ENCODE measurements at places on chromosomes 4 and X.
A peak's percentile ranks its signal among the peaks of the same experiment; 100 is the strongest.

DNA sequence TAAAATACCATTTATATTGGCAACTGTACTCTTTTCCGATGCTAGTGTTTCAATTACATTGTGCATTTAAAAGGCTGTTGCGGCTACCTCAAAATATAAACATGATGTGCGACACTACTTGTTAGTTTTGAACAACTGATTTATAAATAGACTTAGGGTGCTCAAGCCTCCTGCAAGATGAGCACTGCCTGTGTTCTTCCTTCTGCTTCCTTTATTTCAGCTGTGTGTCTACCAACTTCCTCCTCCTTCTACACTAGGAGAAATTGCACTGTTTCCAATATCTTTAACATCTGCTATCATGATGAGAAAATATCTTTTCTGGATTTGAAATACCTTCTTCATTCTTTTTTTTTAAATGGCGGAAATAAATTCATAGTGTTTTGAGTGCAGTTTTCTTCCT lies 24.0 kb downstream of the TET2 start:
- no peak for DNase-seq

DNA sequence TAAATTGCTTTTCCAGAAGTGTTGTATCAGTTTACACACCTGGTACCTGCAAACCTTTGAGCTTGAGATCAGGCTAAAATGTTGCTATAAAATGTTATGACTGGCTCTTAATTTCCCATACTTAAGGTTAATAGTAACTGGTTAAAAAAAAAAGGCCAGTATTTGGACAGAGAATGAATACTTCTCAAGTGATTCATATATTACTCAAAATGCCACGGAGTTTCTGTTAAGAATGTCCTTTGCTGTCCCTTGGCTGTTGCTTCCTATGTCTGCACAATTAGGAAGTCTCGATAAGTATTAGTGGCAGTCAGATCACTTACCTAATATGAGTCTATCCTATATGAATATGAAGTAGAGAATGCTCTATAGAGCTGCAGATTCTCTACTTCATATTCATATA lies 232.2 kb upstream of the IGFBP7 start:
- peak; percentile 49 for DNase-seq

DNA sequence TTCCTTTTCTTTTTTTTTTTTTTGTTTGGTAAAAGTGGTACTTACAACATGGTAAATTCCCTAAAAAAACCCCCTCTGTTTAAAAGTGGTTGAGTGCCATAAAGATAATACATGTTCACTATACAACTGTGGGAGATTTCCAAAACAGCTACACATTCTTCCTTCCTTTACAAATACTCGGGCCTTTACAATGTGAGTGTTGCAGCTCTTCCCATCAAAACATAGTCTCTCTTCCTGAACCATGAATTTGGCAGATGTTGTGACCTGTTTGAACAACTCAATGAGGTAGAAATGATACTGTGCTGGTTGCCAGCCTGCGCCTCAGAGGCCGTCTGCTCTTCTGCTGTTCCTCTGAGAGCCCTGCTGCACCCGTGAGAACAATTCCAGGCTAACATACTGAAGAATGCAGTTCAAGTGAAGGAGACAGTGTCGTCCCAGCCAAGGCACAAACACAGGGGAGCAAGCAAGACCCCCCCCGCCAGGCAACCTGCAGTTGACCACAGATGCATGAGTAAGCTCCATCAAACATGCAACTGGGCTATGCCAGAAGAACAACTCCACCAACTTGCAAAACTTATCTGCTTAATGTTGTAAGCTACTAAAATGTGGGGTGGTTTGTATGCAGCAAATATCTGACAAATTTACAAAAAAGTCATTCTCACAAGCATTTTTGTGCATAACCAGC lies 645.0 kb downstream of the PCDH7 start:
- DNase-seq: peak; percentile 9

DNA sequence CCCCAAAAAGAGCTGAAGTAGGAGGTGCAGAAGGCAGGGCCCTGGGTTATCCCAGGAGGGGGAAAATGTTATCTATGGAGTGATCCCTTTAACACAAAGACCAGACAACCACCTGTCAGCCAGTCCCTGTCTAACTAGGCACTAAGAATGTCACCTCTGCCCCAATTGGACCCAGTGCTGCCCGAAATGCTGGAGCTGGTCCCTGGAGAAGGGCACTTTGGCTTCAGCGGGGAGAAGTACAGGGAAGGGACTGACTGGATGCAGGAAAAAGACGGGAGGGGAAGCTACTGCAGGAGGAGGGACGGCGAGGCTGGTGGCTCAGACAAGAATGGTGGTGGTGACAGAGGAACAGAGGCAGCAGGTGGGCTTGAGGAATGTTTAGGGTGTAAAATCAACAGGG lies 17.3 kb downstream of the PHKA2 start:
- no peak for DNase-seq

DNA sequence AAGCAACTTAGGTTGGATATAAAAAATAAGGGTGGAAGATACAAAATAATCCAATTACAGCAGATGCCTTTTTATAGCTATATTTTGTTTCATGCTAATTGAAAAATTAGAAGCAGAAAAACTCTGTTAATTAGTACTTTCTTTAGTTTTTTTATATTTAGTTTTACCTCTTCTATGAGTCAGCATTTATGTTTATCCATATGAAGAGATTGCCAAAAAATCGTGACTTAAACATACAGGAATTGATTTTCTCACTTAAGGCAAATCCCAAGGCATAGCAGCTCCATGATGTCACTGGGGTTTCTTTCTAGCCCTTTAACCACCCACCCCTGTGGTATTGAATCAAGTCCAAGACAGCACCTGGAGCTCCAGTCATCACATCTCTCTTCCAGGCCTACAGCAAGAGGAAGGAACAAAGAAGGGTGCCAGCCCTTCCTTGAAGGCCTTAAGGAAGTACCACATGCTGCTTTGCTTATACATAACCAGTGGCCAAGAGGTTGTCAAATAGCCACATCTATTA lies 365.8 kb upstream of the TENM3 start:
- DNase-seq: peak; percentile 49

Measured in astrocyte of the hippocampus (primary cell).